Pancreas (tissue), 10 donors: ENCODE measurements at places on chromosomes 11 and 22. TPM values are rescaled to one million over a fixed set of nuclear protein-coding genes. Genes with fewer than 3 reads are reported as not detected.

FGF19 gene
- total RNA-seq, result not detected

RTN4RL2 gene
- total RNA-seq, result 0.58 TPM

PARVA gene
- total RNA-seq, result 61.9 TPM

NOX4 gene
- 0.09 TPM for total RNA-seq

RBM14 gene
- 27.9 TPM for total RNA-seq

TCN2 gene
- total RNA-seq, result 10.0 TPM

CALCB gene
- total RNA-seq, result 1.3 TPM

CRYBB3 gene
- 0.38 TPM for total RNA-seq

TTC36 gene
- 0.75 TPM for total RNA-seq

MPZL3 gene
- total RNA-seq, result 6.1 TPM

TSSK2 gene
- total RNA-seq, result 0.09 TPM

TEX12 gene
- total RNA-seq, result not detected

ART1 gene
- total RNA-seq, result not detected

CHRNA10 gene
- 0.56 TPM for total RNA-seq

PHOX2A gene
- total RNA-seq, result not detected

F2 gene
- total RNA-seq, result 0.16 TPM

TMEM191C gene
- total RNA-seq, result 0.20 TPM

MPZL2 gene
- 6.0 TPM for total RNA-seq

APOL4 gene
- 0.28 TPM for total RNA-seq

GRM5 gene
- 0.06 TPM for total RNA-seq

SLC6A5 gene
- total RNA-seq, result not detected

PARVG gene
- total RNA-seq, result 6.0 TPM

C11orf52 gene
- total RNA-seq, result 9.6 TPM

C22orf23 gene
- total RNA-seq, result 0.31 TPM

GDPD4 gene
- not detected for total RNA-seq

APLP2 gene
- 113 TPM for total RNA-seq

TYR gene
- total RNA-seq, result not detected

C11orf86 gene
- not detected for total RNA-seq

MAML2 gene
- total RNA-seq, result 4.3 TPM

ABCC8 gene
- 49.1 TPM for total RNA-seq

SOX6 gene
- total RNA-seq, result 18.4 TPM

LRRC74B gene
- total RNA-seq, result not detected

POU2F3 gene
- total RNA-seq, result 2.6 TPM

TBRG1 gene
- total RNA-seq, result 13.9 TPM

SPTBN2 gene
- total RNA-seq, result 40.4 TPM

C11orf16 gene
- total RNA-seq, result not detected

AGBL2 gene
- 2.4 TPM for total RNA-seq

CCDC89 gene
- not detected for total RNA-seq

AQP11 gene
- total RNA-seq, result 0.51 TPM

CDHR5 gene
- 1.7 TPM for total RNA-seq

CCDC188 gene
- not detected for total RNA-seq

PLAAT2 gene
- total RNA-seq, result not detected

TRIM34 gene
- total RNA-seq, result 5.6 TPM

SERPING1 gene
- 169 TPM for total RNA-seq

SCGB2A2 gene
- total RNA-seq, result not detected

NLRP10 gene
- not detected for total RNA-seq

KLHDC7B gene
- total RNA-seq, result 2.1 TPM
